CD4-positive, alpha-beta memory T cell (primary cell): ENCODE measurements at places on chromosomes 12 and 14.

GRCh38 chr12:60760965-60761364 lies 1165.1 kb downstream of the SLC16A7 start:
- no peak for DNase-seq

GRCh38 chr12:459050-459429 lies 699 bp upstream of the B4GALNT3 start:
- DNase-seq = no peak

DNA sequence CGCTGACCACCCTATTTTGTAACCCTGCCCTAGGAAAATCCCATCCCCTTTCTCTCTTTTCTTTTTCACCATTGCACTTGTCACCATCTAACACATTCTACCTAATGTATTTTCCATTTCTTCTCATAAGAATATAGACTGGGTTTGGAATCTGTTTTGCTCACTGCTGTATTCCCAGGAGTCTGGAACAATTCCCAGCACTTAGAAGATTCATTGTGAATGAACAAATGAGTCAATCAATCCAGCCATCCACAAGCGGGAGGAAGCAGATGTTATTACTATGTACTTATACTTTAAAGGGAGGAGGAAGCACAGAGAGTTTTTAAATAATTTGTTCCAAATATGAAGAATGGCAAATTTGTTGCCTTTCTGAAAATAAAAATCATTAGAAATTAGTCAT lies 142.1 kb downstream of the KIF21A start:
- no peak for DNase-seq

DNA sequence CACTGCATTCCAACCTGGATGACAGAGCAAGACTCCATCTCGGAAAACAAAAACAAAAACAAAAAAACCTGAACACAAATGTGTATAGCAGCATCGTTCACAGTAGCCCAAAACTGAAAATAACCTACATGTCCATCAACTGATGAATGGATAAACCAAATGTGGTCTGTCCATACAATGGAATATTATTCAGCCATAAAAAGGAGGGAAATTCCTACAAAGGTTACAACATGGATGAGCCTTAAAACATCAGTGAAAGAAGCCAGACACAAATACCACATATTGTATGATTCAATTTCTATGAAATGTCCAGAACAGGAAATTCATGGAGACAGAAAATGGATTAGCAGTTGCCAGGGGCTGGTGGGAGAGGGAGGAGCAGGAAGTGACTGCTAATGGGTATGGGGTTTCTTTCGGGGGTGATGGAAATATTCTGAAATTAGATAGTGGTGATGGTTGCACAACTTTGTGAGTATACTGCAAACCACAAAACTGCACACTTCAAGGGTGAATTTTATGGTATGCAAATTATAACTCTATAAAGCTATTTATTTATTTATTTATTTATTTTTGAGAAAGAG lies 4.0 kb downstream of the MYL2 start:
- DNase-seq = no peak

- DNase-seq = no peak
Measured at GRCh38 chr14:35412272-35413056, 7.9 kb upstream of the NFKBIA start.

- no peak for DNase-seq
Measured at GRCh38 chr14:103030741-103031565, 26.4 kb downstream of the CDC42BPB start.

DNA sequence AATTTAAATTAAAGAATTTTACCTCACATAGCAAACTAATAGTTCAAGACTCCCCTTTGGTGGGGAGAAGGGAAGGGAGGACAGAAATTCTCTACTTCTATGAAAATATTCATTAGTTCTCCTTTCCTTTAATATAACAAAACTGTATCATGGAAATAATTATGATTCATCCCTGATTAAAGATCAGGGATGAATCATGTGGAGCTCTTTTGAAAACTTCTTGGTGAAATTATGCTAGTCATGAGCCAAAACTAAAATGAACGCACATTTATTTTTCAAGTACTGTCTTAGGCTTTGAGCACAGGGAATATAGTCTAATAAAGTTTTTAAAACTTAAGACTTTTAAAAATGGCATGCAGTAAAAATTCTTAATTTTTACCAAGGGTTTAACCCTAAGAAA lies 17.1 kb downstream of the TMBIM4 start:
- no peak for DNase-seq
